ENCODE measurements at places on chromosomes 4 and X.

DNA sequence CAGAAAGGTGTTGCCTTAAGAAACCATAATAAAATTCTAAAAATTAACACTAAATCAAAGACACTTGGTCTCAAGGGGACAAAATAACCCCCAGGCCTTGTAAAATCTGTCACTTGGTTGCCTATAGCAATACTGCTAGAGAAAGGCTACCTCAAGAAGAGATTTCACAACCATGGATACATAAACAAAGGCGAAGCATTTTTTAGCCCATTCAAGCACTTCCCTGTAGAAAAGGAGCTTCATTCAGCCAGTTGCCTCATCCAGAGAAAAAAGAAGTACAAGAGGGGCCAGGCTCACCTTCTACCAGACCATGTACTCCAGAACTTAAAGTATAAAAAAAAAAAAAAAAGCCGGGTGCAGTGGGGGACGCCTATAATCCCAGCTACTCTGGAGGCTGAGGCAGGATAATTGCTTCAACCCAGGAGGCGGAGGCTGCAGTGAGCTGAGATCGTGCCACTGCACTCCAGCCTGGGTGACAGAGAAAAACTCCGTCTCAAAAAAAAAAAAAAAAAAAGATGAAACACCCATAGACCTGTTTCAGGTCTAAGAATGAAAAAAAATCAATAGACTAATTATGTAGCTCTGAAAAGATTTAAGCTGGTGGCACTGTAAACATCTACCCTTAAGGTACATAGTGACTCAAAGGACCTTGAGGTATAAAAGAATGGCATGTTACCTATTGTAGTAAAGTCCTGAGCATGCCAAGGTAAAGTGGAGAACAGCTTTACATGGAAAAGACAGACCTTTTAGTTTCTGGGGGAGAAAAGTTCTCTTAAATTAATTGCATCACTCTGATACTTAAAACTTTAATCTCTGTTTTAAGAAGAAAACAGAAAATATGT lies 18.0 kb downstream of the RUFY3 start:
- no peak for DNase-seq

DNA sequence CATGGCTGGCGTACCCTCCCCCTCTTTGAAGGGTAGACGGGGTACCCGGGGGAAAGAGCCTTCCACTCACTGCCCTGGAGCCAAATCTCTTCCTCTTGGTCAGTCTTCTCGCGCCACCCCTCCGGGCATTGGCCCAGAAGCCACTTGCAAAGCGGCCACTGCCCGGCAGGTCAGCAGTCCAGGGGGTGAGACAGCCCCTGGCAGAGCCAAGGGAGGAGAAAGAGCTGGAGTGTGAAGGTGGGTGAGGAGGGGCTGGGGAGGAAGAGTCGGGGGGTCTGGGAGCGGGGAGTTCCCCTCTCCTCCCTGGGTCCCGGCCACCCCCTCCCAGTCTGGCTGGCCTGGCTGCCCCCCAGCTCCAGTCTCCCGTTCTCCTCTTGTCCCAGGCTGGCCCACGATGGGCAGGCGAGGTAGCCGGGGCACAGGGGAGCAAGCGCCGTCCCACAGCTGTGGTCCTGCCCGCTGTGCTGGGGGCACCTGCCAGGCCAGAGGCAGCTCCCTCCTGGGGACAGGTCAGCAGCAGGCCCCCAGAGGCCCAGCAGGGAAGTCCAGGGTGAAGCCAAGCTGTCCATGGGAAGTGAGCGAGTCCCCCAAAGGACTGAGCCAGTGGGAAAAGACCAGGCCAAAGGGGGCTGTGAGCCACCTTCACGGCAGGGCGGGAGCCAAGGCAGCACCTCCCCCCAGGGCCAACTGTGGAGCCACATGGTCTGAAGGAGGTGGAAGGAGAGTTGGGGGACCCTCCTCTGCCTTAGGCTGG lies 21.6 kb upstream of the DUSP9 start:
- no peak for DNase-seq

DNA sequence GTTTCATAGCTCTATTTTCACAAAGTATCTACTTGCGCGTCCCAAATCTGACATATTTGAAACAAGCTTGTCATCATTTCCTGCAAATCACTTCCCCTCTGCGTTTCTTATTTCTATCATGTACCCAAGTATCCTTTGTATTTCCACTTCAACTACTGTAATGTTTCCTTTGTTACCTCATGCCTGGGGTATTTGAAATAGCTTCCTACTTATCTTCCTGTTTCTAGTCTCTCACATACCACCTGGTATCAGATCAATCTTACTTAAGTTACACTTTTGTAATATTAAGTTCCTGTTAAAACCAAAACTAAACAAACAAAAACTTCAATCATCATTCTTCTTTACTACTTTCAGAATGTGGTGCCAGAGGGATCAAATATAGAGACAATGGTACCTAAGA lies 93.6 kb upstream of the SMAD1 start:
- no peak for DNase-seq

GRCh38 chr4:68655764-68656444 lies 14.5 kb downstream of the UGT2B15 start:
- DNase-seq, result no peak

DNA sequence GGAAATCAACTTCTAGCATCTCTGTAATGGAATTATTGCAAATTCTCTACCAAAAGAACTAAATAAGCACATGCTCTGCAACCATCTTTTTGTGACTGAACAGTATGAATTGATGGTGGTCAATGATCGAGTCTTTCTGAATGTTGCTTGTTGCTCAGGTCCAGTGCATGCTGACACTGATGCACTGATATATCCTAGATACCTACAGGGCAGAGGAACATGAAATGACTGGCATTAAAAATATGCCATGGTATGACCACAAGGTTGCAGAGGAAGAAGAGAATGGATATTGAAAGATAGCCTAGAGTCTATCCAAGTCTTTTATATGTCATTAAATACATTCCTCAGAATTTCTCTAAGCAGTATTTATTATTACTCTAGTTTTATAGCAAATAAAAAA lies 692.8 kb upstream of the TENM3 start:
- no peak for DNase-seq

GRCh38 chrX:18210470-18210869 lies 10.2 kb downstream of the BEND2 start:
- DNase-seq, result peak; percentile 2

GRCh38 chrX:67543818-67544217 lies at the start of gene AR:
AR (plus strand) TSS chrX:67544021; CDS start chrX:67545147, 1,126 bp downstream.
- DNase-seq, result peak; percentile 66

GRCh38 chrX:69102612-69103194 lies 62.5 kb downstream of the PJA1 start:
- DNase-seq, result peak; percentile 30

GRCh38 chr4:99383833-99384392 lies 31.4 kb upstream of the ADH1C start:
- peak; percentile 92 for DNase-seq

DNA sequence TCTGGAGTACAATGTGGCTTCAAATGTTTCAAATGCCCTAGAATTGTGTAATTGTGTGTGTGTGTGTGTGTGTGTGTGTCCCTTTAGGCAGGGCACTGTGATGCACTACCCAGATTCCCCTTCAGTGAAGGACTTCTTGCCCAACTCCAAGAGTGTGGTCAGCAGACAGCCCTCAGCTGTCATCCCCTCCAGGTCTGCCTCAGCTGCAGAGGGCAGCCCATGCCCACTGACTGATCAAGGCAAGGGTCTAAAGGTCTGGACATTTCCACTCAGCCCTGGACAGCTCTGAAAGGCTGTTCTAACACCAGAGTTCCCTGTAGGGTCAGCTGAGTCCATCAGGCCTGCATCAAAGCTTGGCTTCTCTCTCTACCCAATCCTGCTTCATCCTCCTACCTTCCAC lies 83.9 kb upstream of the USP9X start:
- DNase-seq, result no peak

GRCh38 chrX:131216828-131217227 lies 72.3 kb downstream of the IGSF1 start:
- DNase-seq, result no peak

- no peak for DNase-seq
Measured at GRCh38 chr4:68617003-68617698, 41.0 kb upstream of the UGT2B17 start.

DNA sequence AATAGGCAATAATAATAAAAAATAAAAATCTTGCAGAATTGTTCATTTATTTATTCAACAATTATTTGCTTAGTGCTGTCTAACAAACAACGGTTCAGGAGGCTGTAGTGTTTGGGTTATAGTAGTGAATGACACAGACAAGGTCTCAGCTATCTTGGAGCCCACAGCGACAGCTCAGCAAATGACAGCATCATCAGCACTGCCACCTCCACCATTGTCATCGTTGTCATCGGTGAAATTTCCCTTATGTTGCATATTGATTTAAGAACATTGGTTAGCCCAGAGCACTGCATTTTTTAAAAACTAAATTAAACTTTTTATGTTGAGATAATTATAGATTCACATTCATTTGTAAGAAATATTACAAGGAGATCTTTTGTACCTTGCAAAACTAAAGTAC lies 79.9 kb downstream of the TRAPPC11 start:
- DNase-seq, result no peak

- DNase-seq, result peak; percentile 71
Measured at GRCh38 chrX:39336671-39337311, 535.5 kb downstream of the MID1IP1 start.

GRCh38 chr4:144712775-144713174 lies 66.8 kb downstream of the HHIP start:
- no peak for DNase-seq

DNA sequence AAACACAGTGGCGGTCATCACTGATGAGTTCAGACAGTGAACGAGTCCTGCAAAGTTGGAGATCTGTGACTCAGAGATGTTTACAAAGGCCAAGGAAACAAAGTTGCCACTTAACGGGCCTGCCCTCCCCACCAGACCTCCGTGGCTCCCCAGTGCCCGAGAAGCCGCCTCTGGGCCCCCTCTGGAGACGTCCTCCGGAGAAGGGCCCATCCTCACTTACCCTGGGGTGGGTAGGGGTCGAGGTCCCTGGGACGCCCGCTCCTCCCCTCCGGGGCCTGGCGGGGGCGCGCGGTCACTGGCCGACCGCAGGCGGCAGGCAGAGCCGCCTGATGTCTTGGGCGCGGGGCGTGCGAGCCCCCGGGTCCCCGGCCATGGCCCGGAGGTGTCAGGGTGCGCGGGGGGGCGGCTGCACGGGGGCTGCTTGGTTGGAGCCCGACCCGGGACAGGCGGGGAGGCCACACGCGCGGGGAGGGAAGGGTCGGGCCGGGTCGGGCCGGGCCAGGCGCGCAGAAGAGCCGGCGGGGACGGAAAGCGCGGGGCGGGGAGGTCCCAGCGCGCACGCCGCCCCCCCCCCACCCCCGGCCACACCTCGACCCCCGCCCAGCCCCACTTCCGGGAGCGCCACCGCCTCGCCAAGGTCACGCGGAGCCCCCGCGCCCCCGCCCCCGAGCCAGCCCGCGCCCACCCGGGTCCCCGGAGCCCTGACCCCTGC lies 529 bp downstream of the DHRSX start:
- DNase-seq, result no peak

- no peak for DNase-seq
Measured at GRCh38 chr4:189763583-189763982, 177.1 kb upstream of the FRG1 start.

DNA sequence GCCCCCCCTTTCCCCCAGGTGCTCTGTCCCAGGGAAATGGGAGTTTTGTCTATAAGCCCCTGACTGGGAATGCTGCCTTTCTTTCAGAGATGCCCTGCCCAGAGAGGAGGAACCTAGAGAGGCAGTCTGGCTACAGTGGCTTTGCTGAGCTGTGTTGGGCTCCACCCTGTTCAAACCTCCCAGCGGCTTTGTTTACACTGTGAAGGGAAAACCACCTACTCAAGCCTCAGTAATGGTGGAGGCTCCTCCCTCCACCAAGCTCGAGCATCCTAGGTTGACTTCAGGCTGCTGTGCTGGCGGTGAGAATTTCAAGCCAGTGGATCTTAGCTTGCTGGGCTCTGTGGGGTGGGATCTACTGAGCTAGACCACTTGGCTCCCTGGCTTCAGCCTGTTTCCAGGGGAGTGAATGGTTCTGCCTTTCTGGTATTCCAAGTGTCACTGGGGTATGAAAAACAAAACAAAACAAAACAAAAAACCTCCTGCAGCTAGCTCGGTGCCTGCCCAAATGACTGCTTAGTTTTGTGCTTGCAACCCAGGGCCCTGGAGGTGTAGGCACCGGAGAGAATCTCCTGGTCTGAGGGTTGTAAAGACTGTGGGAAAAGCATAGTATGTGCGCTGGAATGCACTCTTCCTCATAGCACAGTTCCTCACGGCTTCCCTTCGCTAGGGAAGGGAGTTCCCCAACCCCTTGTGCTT lies 41.7 kb downstream of the ITM2A start:
- DNase-seq, result no peak

GRCh38 chr4:34250562-34250961 lies 1993.8 kb downstream of the ARAP2 start:
- no peak for DNase-seq

DNA sequence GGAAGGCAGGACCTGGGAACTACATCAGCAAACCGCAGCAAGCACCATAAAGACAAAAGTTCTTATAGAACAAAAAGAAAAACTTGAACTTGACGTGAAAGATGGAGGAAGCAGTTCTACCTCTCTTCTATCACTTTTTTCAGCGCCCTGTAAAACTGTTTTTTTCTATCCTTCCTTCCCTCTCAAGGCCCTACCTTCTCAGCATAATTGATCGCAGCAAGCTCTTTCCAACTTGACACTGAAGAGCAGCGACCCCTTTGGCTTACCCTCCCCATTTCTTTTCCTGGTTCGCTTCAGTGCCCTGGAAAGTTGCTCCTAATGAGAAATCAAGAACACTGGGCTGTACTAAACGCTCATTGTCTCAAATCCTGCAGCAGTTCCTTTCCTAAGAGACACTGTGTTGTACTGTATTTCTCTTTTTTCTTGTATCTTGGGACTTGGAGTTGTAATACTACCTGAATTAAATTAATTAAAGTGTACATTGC lies 150.6 kb upstream of the SLC4A4 start:
- peak; percentile 35 for DNase-seq

- no peak for DNase-seq
Measured at GRCh38 chrX:21645431-21645830, 12.7 kb downstream of the KLHL34 start.

- DNase-seq, result no peak
Measured at GRCh38 chr4:102321260-102321995, 23.9 kb downstream of the SLC39A8 start.

DNA sequence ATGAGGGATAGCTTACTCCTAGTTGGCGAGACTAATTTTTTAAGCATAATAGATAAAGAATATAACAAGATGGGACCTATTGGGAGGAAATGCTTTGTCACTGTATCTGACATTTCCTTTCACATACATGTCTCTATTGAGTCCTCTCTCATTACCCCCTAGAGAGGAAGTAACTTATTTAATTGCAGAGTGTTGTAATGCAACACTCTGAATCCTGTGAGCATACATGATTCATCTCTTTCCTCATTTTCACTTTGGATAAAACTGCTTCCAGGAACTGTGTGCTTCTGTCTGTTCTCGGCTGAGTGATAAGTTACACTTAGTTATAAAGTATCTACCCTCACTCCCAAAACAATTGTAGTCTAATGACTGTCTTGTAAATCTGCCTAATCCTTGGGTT lies 266.1 kb upstream of the ANXA10 start:
- DNase-seq, result no peak

DNA sequence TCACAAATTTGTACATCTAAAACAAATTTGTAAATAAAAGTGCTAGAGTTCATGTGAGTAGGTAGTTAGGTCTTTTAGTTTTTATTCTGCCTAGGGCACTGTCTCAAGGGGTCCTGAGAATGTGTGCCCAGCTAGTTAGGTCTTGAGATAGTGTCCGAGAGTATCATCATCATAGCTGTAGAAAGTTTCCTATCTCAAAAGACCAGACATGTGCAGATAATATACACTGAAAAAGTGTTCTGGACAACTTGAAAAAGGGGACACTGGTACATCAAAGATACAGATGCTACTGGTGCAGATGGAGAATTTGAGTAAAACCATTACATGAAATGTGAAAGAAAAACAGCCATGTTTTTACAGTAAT lies 1.8 kb upstream of the ZCCHC4 start:
- no peak for DNase-seq

- no peak for DNase-seq
Measured at GRCh38 chrX:39536211-39536610, 561.5 kb downstream of the BCOR start.

Measured in muscle of arm (tissue), 14 donors.